ENCODE measurements at places on chromosomes 5 and 9.

- DNase-seq = no peak
These were observed 8.1 kb downstream of the CCDC180 start for GRCh38 chr9:97315550-97315949.

DNA sequence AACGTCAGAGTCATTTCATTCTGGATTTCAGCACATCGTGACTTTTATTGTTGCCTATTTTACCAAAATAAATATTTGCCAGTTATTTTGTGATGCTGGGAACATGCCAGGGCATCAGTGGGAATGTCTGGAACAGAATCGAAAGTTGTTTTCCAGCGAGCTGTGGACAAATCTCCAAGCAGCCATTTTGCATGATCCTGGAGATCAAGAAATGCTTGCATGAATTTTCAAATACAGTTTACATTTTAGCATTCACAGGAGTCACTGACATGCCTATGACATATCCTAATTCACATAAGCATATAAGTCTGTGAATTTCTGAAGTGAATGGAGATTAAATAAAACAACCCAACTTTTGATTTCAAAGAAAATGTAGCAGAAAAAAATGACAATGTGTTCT lies 119.4 kb downstream of the VCAN start:
- no peak for DNase-seq

DNA sequence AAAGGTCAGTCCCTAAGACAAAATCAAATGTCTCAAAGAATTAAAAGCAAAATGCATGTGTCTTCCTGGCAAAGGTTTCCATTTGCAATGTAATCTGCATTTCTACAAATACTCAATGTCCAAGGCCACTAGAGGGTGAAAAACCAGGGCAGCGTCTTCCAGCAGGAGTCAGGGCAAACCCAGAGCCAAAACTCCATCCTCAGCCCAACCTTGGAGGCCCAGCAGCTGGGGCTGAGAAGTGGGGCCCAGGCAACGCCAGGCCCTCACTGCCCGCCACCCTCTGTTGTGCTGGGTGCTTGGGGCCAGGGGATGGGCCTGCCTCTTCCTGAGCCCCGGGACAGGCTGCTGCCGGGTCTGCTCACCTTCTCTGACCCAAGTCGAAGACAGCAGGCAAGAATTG lies 200.1 kb downstream of the PAX5 start:
- no peak for DNase-seq

GRCh38 chr5:37701868-37702267 lies 138.0 kb downstream of the GDNF start:
- DNase-seq = no peak

- DNase-seq = no peak
These were observed 22.9 kb downstream of the OR2V2 start for GRCh38 chr5:181170237-181170825.

GRCh38 chr5:173352366-173353349 lies 24.4 kb upstream of the STC2 start:
- no peak for DNase-seq

- DNase-seq = no peak
These were observed 145.4 kb downstream of the GABBR2 start for GRCh38 chr9:98563212-98563907.

GRCh38 chr9:89022902-89023301 lies 31.6 kb downstream of the S1PR3 start:
- DNase-seq = no peak

DNA sequence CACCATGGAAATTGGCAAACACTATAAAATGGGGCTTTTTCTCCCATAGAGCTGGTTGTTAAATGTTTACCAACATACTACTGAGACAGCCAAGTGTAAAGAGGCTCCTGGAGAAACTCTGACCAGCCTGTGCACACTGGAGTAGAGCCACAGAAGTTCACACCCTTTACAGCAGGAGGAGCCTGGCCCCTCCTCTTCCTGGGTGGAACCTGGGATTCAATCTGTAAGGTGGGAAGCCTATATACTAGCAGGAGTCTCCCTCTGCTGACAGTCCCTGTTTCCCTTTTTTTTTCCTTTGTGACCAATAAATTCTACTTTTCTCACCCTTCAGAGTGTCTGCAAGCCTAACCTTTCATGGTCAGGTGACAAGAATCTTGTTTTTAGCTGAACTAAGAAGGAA lies 10.4 kb upstream of the SLC30A5 start:
- DNase-seq = no peak

GRCh38 chr5:171953860-171954701 lies 52.4 kb downstream of the FBXW11 start:
- DNase-seq = no peak

DNA sequence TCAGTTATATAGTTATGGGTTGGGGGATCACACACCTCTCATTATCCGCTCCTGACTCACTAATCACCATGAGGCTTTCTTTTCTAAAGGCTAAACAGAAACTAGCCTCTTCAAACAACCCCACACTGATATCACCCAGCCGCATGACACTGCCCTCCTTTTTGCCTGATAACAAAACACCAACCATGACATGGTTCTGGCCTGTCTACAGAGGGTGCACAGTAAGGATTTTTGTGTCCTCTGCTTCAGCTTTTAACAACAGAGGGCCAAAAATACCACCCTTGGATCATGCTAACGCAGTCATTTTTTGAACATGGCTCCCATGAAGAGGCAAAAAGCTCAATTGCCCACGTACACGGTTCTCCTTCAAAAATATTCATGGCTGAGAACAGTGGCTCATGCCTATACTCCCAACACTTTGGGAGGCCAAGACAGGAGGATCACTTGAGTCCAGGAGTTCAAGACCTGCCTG lies 4.0 kb downstream of the CMBL start:
- DNase-seq = no peak

DNA sequence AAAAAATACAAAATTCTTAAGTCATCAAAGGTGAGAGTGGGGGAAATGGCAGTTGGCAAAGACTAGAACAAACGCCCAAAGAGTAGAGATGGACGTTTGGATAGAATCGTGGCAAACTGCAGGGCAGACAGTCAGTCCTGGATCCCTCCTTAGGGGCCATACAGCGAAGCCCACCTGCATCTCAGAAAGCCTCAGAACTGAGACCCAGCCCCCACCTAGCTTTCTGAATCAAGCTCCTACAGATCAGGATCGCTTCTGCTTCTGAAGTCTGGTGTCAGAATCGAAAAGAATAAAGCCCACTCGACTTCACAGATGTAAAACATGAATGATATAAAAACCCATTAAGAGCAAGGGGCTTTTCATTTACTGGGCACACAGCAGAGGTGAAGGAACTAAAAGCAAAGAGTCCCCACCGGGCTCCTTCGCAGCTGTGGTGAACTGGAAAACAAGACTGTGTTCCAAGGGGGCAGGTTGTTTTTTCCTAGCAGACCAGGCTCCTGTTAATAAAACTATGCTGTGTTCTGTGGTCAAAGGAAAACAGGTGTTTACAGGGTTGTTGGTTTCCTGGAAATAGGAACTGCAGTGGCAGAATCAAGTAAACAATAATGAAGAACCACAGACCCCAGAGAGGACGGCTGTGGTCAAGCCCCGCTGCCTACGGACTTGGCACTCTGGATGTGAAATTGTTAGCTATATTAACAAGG lies 91.8 kb downstream of the TLE1 start:
- DNase-seq = no peak

DNA sequence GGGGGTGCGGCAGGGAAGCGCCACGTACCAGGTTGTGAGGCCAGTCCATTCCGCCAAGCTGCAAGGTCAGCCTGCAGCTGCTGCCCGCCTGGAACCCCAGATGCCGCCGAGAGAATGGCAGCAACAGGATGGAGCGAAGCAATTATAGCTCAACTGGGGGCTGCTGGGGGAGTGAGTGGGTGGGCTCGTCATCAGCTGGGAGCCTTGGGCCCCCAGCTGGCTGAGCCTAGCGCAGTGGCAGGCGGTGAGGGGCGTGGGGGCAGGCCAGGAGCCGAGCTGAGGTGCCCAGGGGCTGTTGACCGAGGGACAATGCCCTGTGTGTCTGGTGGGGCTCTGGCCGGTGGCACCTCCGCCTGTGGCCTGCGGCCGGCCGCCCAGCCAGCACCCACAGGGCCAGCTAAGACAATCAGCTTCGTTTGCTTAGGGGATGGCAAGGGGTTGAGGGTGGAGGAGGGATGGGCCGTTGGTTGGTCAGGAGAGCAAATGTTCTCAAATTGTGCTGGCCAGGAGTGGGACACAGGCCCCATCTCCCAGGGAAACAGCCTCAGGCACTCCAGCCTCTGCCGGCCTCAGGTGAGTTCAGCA lies at the start of gene IL17B:
IL17B (minus strand) TSS at position 116 of the 585 bp plus-strand sequence; CDS start at position 49, 67 bp downstream.
- DNase-seq = no peak

- DNase-seq = no peak
These were observed 168.2 kb downstream of the ARHGAP26 start for GRCh38 chr5:142938266-142938880.

- no peak for DNase-seq
These were observed 298.8 kb downstream of the NSG2 start for GRCh38 chr5:174344335-174344734.

DNA sequence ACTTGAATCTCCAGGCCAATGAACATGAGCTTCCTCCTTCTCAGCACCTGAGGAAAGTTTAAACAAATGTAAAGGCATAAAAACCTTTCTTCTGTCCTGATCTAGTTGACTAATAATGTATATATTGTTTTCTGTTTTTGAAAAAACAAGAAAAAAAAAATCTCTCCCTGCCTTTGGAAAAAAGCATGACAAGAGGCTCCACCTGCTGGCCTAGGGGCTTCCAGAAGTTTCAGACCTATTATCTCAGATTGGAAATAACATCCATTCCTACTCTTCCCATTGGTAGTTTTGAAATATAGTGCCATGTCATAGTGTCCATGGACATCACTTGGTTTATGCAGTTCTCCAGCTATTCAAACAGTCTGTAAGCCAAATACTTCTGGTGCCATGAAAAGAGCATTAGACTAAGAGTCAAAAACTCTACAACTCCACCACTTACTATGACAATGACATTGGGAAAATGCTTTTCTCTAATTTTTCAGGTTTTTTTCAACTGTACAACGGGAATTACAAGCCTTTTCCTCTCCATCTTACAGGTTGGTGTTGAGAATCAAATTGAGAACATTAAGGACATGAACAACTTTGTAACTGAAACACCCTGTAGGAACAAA lies 409.6 kb upstream of the MPDZ start:
- no peak for DNase-seq

DNA sequence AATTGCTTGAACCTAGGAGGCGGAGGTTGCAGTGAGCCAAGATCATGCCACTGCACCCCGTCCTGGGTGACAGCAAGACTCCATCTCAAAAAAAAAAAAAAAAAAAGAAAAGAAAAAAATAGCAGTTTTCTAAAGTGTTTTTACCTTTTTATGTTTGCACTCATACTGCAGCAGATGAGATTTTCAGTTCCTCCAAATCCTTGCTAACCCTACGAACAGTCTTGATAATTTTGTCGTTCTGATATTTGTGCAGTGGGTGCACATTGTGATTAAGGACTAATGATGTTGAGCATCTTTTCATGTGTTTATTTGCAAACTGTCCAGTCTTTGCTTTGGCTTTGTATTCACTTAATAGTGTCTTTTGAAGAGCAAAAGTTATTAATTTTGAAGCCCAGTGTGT lies 42.9 kb downstream of the ZCCHC7 start:
- no peak for DNase-seq

GRCh38 chr9:129343424-129344375 lies 165.6 kb upstream of the IER5L start:
- no peak for DNase-seq

GRCh38 chr9:123472862-123473614 lies 117.0 kb downstream of the CRB2 start:
- DNase-seq = no peak

DNA sequence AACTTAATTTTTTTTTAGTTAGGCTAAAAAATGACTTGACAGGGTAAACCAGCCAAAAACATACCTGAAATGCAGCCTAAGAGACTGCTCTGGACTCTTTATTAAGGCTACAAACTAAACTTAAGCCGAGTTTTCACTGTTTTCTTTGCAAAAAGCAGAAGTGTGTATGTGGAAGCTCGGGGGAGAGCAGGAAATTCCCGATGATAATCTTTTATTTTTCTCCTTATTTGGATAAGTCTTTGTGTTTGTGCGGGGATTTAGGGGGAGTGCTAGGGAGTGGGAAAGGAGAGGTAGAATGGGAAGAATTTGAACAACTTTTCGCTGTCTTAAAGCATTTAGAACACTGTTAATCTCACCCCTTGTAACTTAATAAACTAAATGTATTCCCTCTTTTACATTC lies 30.7 kb upstream of the GPR21 start:
- DNase-seq = no peak

GRCh38 chr9:16625811-16626210 lies 244.7 kb downstream of the BNC2 start:
- DNase-seq = no peak
